Lung (tissue), 17 donors: ENCODE measurements at places on chromosomes 1 and 21. TPM values are rescaled to one million over a fixed set of nuclear protein-coding genes. Genes with fewer than 3 reads are reported as not detected.

GRCh38 chr1:93605812-93606512, 75.7 kb downstream of the BCAR3 start:
- no peak overlapping the region for H3K27ac ChIP-seq
- no peaks in the 10 kb centered on the region for H3K27me3 ChIP-seq
- no peak for DNase-seq
- no peaks in the 10 kb centered on the region for H3K36me3 ChIP-seq

GRCh38 chr1:3910049-3910731, 10.1 kb upstream of the C1orf174 start:
- H3K36me3 ChIP-seq: no peaks in the 10 kb centered on the region
- DNase-seq: no peak
- H3K27me3 ChIP-seq: peaks cover 3% of the 10 kb centered on the region
- peaks cover 11% of the 10 kb centered on the region for H3K4me1 ChIP-seq
- no peak overlapping the region for H3K27ac ChIP-seq

DNA sequence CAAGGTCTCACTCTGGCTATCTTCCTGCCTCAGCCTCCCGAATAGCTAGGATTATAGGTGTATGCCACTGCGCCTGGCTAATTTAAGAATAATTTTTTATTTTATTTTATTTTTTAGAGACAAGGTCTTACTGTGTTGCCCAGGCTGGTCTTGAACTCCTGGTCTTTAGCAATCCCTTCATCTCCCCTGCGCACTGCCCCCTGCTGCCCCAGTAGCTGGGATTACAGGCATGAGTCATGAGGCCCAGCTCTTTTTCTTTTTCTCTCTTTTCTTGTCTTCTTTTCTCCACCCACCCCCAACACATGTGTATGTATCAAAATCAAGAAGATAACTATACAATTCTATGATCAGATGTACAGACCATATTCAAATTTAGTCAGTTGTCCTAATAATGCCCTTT, 87.2 kb downstream of the PEX14 start:
- H3K4me1 ChIP-seq: no peaks in the 10 kb centered on the region
- DNase-seq: no peak
- H3K27me3 ChIP-seq: no peaks in the 10 kb centered on the region
- no peak overlapping the region for H3K27ac ChIP-seq
- no peak overlapping the region for H3K4me3 ChIP-seq

DNA sequence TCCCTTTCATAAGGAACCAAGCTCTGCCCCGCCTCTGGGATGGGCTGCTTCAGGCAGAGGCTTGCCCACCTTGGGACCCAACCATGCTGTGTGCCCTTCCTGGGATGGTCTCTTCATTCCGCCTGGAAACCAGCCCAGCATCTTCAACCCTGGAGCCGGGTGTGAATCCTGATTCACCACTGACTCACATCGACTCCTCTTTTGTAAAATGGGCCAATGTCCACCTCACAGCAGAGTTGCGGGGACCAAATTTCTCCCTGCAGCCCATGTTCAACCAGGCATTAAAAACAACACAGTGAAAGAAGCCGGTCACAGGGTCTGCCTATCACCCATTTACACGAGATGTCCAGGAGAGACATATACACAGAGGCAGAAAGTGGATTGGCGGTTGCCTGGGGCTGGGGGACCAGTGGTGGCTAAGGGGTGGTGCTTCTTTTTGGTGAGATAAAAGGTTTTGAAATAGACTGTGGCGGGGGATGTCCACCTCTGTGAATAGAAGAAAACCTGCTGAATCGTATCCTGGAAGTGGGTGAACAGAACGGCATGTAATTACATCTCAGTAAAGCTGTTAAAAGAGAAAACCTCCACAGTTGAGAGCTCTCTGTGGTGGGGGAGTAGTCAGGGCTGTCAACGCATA, 6.9 kb upstream of the GPR153 start:
- no peak for DNase-seq
- no peaks in the 10 kb centered on the region for H3K27me3 ChIP-seq
- H3K36me3 ChIP-seq: no peaks in the 10 kb centered on the region
- no peak overlapping the region for H3K4me3 ChIP-seq

GRCh38 chr1:170533298-170533697, 1.3 kb downstream of the GORAB start:
- peaks cover 9% of the 10 kb centered on the region for H3K4me1 ChIP-seq
- H3K27ac ChIP-seq: peak overlapping the region; percentile 40
- no peaks in the 10 kb centered on the region for H3K27me3 ChIP-seq

TMCC2 gene
- total RNA-seq: 2.9 TPM

DNA sequence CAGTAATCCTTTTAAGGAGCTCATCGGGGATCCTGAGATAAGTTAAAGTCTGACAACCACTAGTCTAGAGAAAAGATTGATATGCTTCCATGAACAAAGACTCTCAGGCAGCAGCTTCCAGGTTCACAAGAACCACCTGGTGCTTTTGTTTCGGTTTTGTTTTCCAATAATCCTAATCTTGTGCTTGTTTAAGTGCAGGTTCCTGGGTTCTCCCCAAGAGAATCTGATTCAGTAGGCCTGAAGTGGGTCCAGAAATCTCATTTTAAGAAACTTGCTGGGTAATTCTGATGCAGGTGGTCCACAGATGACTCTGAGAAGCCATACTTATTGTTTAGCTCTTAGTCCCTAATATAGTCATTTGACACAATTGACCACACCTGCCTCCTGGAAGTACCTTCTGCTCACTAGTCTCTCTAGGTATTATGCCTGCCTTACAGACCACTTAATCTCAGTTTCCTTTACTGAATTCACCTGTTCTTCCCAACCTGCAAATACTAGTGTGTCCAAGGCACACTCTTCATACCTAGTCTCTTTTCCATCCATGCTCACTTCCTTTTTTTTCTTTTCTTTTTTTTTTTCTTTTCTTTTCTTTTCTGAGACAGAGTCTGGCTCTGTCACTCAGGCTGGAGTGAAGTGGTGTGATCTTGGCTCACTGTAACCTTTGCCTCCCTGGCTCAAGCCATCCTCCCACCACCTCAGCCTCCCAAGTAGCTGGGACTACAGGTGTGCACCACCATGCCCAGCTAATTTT, 20.5 kb upstream of the FRRS1 start:
- H3K27ac ChIP-seq: no peak overlapping the region
- H3K36me3 ChIP-seq: no peaks in the 10 kb centered on the region
- H3K4me3 ChIP-seq: no peak overlapping the region
- no peaks in the 10 kb centered on the region for H3K27me3 ChIP-seq
- H3K4me1 ChIP-seq: no peaks in the 10 kb centered on the region

PYHIN1 gene
- total RNA-seq: 2.4 TPM

GRCh38 chr1:168252204-168252733, 26.5 kb downstream of the SFT2D2 start:
- no peak overlapping the region for H3K4me3 ChIP-seq
- no peak for DNase-seq
- H3K27ac ChIP-seq: no peak overlapping the region
- H3K4me1 ChIP-seq: no peaks in the 10 kb centered on the region

DNA sequence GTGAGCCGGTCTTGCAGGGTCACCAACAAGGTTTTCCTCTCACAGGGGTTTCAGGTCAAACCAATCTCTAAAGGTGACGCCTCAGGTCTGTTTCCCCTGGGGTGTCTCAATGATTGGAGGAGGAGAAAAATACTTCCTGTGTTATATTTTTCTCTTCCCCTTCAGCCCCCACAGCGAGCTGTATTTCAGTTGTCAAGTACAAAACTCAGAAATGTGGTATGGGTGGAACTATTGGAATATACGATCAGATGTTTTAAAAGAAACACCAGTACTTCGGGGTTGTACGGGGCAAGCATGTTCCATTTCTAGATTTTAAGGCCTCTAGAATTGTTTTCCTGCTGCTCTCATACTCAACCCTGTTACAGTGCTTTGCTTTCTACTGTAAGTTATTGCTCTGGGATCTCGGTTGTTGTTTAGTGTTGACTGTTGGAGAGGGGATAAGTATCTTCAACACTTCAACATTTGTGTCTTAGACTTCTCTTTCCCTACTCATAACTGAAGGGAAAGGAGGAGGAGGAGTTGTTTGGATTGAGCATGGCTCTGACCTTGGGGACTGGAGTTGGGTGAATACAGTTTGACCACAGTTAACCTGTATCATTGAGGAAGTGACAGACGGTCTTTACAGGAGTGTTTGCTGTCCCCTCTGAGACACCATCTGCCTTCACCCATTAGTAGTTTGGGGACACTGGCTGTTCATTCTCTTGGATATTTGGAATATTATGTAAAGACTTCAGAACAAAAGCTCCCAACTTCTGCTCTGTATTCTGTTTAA, 2.0 kb downstream of the MAPKAPK2 start:
- H3K4me1 ChIP-seq: peaks cover 16% of the 10 kb centered on the region
- H3K27ac ChIP-seq: peak overlapping the region; percentile 99
- no peak for DNase-seq
- H3K4me3 ChIP-seq: peak overlapping the region; percentile 57
- no peaks in the 10 kb centered on the region for H3K36me3 ChIP-seq

GRCh38 chr1:183100361-183100974, 77.2 kb downstream of the LAMC1 start:
- peaks cover 33% of the 10 kb centered on the region for H3K4me1 ChIP-seq
- peaks cover 4% of the 10 kb centered on the region for H3K36me3 ChIP-seq
- no peak overlapping the region for H3K27ac ChIP-seq
- no peaks in the 10 kb centered on the region for H3K27me3 ChIP-seq

KIF21B gene
- 7.4 TPM for total RNA-seq

GRCh38 chr21:41576013-41576615, 68.2 kb upstream of the TMPRSS2 start:
- H3K27ac ChIP-seq: no peak overlapping the region
- DNase-seq: no peak
- H3K36me3 ChIP-seq: no peaks in the 10 kb centered on the region
- H3K4me1 ChIP-seq: no peaks in the 10 kb centered on the region
- no peak overlapping the region for H3K4me3 ChIP-seq

NID1 gene
- 55.8 TPM for total RNA-seq

DNA sequence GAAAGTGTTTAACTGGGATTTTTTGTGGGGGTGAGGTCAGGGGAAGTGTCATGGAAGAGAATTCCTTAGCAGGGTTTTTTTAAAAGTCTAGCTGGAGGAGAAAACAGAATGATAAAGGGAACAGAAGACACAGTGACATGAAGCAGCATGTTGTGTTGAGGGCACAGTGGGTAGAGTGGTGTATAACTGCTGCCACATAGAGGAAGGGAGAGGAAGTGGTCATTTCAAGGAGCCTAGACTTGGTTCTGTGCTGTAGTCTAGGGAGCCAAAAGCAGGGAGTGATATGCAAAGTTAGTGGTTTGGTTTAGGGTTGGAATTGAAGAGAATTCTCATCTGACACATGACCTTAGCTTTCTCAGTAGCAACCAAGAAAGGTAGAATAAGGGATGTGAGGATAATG, 10.2 kb downstream of the EEIG2 start:
- no peak for DNase-seq
- H3K27ac ChIP-seq: no peak overlapping the region
- H3K4me1 ChIP-seq: peaks cover 11% of the 10 kb centered on the region

KCNJ15 gene
- 79.1 TPM for total RNA-seq

GRCh38 chr1:223545343-223545742, 120.2 kb downstream of the CAPN8 start:
- H3K27ac ChIP-seq: no peak overlapping the region
- DNase-seq: no peak
- H3K4me1 ChIP-seq: no peaks in the 10 kb centered on the region
- H3K36me3 ChIP-seq: no peaks in the 10 kb centered on the region
- no peaks in the 10 kb centered on the region for H3K27me3 ChIP-seq
- H3K4me3 ChIP-seq: no peak overlapping the region

DNA sequence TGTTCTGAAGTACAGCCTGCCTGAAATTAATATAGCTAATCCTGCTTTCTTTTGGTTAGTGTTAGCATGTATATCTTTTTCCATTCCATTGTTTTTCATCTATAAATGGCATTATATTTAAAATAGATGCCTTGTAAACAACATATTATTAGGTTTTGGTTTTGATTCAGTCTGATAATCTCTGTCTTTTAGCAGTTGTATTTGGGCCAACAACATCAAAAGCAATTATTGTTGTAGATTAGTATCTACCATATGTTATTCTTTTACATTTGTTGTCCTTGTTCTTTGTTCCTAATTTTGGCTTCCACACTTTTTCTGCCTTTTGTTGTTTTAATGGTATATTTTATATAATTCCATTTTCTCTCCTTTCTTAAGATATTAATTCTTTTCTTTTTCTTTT, 678.2 kb upstream of the PRMT6 start:
- no peaks in the 10 kb centered on the region for H3K27me3 ChIP-seq
- H3K4me1 ChIP-seq: no peaks in the 10 kb centered on the region
- H3K4me3 ChIP-seq: no peak overlapping the region
- no peak for DNase-seq
- no peak overlapping the region for H3K27ac ChIP-seq

DNA sequence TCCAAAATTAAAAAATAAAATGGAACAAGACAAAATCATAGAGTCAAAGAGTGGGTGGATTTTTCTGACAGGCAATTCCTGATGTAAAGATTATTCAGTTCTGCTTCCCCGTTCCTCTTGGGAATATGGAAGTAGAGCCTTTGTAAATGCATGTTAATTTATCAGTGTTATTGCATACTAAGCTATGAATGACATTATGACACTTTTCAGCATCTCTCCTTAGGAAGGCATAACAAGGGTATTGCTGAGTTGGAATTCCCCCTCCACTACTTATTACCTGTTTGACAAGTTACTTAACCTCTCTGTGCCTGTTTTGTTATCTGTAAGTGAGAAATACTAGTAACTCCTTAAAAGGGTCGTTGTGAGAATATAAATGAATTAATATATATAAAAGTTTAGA, 640.4 kb downstream of the LMO4 start:
- DNase-seq: no peak
- peaks cover 2% of the 10 kb centered on the region for H3K4me1 ChIP-seq
- H3K36me3 ChIP-seq: no peaks in the 10 kb centered on the region
- no peak overlapping the region for H3K4me3 ChIP-seq
- H3K27ac ChIP-seq: no peak overlapping the region

DNA sequence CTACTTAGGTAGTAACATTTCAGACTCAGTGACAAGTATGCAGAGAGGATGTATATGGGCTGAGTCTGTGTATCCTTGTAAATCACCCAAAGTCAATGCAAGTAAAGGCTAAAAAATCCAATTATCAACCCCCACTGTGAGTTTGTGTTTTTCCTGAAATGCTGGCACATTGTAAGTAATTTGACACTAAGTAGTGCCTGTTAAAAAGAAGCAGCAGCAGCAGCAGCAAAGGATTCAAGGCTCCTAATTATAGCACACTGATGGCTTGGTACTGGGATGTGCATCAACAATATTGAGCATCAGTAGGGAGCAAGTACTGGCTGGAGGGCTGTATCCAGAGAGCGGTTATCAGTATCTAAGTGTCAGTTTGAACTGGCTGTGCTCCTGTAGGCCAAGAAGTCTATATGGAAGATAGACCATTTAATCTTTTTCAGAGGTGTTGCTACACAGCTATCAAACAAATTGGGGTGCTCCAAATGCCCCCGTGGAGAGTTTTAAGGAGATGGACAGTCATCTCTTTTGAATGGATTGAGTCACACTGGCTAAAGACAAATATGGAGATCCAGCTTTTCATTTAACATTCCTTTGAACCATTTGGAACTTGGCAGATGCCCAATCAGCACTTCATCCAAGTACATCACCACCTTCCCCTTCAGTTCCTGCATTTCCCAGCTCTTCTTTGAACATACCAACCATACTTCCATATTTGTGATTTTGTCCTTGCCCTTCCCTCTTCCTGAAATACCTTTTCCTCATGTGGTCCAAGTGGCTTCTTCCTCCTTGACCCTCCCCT, 241.2 kb upstream of the ST6GALNAC5 start:
- H3K27me3 ChIP-seq: no peaks in the 10 kb centered on the region
- no peak overlapping the region for H3K4me3 ChIP-seq
- peak; percentile 40 for DNase-seq
- no peak overlapping the region for H3K27ac ChIP-seq
- H3K4me1 ChIP-seq: no peaks in the 10 kb centered on the region

NUP210L gene
- 0.09 TPM for total RNA-seq

GRCh38 chr21:28908351-28908750, 84.3 kb downstream of the LTN1 start:
- DNase-seq: no peak
- H3K27ac ChIP-seq: no peak overlapping the region
- no peaks in the 10 kb centered on the region for H3K36me3 ChIP-seq
- H3K27me3 ChIP-seq: no peaks in the 10 kb centered on the region
